A549 (cell line): ENCODE measurements at places on chromosomes 6 and 20.
A peak's percentile ranks its signal among the peaks of the same experiment; 100 is the strongest.

GRCh38 chr20:4601630-4602296 is 119.9 kb upstream of the PRND start:
- no peak for DNase-seq

DNA sequence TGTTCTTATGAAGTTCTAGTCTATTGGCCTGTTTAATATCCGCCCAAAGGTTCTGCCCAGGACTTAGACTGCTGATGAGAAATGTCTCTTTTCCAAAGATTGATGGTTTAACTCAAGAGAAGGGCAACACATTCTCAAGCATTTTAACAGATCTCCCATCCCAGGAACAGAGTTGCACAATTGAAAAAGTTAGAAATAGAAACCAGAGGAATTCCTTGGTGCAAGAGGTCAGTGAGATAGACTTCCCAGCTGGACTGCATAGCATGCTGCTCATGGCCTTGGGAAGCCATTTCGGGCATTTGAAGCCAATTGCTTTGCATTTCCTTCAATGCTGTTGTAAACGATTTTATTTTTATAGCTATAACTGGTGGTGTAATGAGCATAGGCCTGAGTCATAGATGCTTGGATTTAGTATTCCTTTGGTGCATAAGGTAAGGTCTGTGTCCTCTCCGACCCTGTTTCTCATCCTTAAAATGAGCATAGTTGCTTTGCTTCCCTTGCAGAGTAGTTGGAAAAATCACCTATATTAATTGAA is 292.2 kb upstream of the JAG1 start:
- DNase-seq, result no peak

DNA sequence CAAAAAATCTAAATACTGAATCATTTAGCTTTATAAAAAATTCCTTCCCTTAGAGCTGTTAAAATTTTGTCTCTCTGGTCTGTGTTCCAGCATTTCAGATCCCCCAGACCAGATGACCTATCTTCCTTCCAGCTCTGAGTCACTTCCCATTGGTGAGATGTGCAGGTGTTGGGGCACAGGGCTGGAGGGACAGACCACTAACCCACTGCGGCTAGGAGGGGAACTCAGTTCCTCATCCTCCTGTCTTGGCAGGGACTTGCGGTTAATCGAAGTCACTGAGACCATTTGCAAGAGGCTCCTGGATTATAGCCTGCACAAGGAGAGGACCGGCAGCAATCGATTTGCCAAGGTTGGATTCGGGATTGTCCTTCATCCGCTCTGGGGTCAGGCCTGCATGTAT is 6.0 kb downstream of the CNPY3 start:
- no peak for DNase-seq

DNA sequence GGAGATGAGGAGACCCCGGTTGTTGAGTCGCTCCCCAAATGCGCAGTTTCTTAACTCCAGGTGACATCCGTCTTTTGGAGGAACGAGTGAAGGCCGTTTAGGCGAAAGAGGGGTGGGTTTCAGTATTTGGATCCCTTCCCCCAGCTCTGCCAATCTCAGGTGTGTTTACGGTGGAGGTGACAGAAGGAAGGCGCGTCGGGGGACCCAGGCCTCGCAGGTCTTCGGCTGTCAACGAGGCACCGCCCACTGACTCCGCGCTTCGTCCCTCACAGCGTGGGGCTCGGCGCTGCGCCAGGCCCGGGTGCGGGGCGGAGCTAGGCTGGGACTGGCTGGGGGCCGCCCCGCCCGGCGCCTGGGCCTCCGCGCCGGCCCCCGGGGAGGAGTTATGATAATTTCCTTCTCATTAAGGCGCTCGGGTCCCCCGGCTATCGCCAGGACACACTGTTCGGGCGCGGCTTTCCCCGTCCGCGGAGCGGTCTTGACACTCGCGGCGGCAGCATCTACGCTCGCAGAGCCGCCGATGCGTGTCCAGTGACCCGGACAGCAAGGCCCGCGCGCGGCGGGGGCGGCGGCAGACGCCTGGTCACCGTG is at the start of gene TFAP2C:
TFAP2C (plus strand) TSS at position 434 of the 591 bp plus-strand sequence. CDS start 239 bp downstream, outside the sequence.
- peak; percentile 84 for DNase-seq

DNA sequence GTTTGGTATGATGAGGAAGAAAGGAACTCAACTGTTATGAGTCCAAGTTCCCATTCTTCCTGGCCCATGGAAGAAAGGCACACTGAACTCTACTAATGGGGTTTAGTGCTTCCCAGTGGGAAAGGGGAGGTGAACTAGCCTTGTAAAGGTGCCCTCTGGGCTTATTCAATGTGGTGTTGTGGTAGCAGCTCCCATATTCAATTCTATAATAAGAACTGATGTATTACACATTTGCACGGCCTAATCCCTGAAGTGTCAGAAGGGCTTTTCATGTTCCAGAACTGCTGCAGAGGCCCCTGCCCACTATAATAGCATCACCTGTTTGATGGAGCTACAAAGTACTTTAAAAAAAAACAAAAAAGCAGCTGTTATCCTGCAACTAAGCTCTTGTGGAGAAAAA is 17.1 kb downstream of the PRKN start:
- DNase-seq, result no peak

DNA sequence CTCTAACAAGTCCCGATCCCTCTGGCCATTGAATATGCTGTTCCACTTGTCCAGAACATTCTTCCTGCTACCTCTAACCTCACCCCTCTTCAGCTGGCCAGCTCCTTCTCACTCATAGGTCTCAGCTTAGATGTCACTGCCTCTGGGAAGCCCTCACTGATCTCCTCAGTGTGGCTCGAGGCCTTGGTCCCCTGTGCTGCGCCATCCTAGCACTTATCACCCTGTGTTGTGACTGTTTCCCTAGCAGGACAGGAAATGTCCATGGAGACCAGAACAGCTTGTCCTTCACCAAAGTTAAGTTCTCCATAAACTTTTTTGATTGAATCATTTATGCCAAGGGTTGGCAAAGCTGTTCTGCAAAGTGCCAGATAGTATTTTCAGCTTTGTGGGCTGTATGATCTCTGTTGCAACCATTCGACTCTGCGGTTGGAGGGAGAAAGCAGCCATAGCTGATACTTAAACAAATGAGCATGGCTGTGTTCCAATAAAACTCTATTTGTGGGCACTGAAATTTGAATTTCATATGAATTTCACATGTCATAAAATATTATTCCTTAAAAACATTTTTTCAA is 6.5 kb upstream of the BNIP5 start:
- no peak for DNase-seq

- no peak for DNase-seq
These were observed 167.1 kb downstream of the LAMA2 start for GRCh38 chr6:129050086-129050485.

DNA sequence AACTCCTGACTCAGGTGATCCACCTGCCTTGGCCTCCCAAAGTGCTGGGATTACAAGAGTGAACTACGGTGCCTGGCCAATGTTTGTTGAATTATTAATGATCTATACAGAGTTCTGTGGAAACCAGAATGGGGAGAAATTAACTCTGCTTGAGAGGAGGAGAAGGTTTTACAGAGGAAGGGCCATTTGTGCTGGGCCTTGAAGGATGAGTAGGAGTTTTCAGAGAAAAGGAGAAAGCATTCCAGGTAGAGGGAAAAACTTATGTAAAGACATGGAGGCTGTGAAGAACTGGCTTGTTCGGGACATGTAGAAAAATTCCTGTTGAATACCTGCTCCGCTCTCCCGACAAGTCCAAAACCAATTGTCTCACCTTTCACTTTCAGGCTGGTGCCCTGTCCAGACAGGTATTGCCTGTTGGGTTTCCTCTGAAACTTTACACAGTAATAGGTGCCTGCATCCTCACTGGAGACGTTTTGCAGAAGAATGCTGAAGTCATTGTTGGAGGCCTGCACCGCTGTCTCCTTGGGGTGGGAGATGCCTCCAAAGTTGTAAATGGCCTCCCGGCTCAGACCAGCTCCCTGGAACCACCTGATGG is 11.3 kb upstream of the NSFL1C start:
- DNase-seq, result no peak

- DNase-seq, result no peak
These were observed 100.2 kb downstream of the UST start for GRCh38 chr6:148846778-148847761.

- DNase-seq, result peak; percentile 76
These were observed 146.9 kb upstream of the SGK1 start for GRCh38 chr6:134464690-134465411.

DNA sequence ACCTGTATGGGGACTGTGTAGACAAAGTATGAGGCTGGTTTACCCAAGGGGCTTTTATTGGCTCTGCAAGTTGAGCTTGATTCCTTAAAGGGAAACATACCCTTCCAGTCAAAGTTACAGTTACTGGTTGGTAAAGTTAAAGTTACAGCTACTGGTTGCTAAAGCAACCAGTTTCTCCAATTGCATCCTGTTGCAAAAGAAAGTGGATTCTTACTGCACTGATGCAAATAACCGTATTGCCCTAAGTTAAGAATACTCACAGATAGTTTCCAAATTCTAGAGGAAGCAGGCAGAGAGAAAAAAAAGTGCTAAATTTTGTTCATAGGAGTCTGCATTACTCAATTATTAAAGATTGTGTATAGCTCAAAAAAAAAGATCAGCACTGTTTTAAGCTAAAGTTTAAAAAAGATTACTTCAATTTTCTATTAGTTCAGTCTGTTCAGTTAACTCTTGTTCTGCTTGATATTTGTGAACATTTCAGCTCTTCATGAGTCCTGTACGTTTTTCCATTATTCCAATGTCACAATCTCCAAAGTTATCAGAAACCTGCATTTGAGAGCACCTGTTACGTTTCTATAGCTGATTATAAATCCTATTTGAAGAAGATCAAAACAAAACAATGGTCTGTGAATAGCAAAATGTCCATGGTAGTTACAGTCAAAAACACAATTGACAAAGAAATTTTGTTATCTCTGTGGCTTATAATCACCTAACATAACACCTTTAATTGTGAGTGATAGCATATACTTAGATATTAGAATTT is 8.6 kb upstream of the IL22RA2 start:
- no peak for DNase-seq

DNA sequence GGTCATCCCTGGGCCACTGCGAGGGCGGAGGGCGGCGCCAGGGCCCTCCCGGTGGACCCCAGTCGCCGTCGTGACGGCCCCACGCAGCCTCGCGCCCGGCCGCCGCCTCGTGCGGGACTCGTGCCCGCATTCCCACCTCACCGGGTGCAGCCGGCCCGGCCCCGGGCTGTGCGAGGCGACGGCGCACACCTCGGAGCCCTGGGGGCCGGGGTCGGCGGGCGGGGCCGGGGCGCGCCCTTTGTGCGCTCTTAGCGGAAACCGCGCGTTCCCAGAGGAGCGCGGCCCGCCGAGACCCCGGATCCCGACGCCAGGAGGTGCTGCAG is 5.5 kb upstream of the DLL1 start:
- DNase-seq, result no peak

GRCh38 chr6:107102414-107102805 is 12.9 kb downstream of the BEND3 start:
- DNase-seq, result no peak

- DNase-seq, result no peak
These were observed 21.8 kb downstream of the DNAH8 start for GRCh38 chr6:38736951-38737350.

DNA sequence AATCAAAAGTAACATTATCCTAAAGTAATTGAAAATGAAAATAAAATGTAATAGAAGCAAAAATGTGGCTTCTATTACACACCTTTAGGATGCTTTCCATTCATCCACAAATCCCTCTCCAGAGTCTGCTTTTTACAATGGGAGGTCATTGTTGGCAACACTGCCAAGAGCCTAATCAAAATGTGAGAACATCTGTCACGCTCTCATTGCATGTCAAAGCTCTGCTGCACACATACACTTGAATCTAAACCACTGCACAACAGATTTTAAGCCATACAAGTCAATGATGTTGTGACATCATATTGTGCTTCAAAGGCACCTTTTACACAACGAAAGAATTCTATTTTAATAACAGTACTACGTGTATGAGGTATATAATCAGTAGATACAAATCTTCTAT is 82.1 kb downstream of the PREP start:
- DNase-seq, result no peak

- no peak for DNase-seq
These were observed 229.8 kb downstream of the HIVEP2 start for GRCh38 chr6:142714951-142715785.

DNA sequence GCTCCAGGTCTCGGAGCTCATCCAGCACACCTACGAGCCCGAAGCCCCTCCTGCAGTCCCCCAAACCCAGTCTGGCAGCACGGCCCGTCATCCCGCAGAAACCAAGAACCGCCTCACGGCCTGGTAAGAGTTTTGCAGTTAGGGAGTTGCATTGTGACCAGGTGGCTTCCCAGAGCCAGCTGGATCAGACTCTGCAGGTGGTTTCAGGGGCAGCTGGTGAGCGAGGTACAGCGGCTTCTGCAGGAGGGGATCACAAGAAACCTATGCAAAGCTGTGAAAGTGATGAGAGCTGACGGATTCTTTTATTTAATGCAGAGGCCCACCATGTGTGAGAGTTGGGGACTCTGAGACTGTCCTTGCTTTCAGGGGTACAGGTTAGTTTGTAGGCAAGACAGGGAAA is 45.9 kb upstream of the SCGN start:
- no peak for DNase-seq

- DNase-seq, result no peak
These were observed 336.0 kb downstream of the SYNE1 start for GRCh38 chr6:152301021-152301764.

GRCh38 chr6:166467436-166468000 is 84.8 kb upstream of the MPC1 start:
- DNase-seq, result no peak
